ENCODE measurements at places on chromosomes 2 and 18.

GRCh38 chr2:30398084-30398873, 48.8 kb upstream of the LCLAT1 start:
- no peak for DNase-seq

DNA sequence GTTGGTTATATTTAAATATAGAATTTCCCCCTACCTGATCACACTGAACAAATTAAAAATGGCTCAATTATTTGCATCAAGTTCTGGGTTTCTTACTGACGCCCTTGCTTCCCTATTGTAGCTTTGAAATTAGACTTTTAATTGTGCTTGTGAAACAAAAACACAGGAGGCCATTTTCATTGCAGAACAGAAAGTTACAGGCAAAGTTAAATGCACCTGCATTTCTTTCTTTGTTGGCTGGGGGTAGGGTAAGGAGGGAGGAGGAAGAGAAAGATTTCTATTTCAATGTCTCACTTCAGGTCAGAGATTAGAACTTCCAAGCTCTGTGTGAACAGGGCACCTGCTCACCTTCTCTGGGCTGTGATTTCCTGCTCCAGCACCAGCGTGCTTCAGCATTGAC, 199.6 kb downstream of the BCL11A start:
- DNase-seq: no peak

GRCh38 chr18:13611142-13611600, 115.2 kb downstream of the FAM210A start:
- DNase-seq: no peak

- no peak for DNase-seq
Measured at GRCh38 chr2:232911712-232912277, 41.7 kb downstream of the SNORC start.

GRCh38 chr2:61911510-61911909, 6.0 kb downstream of the COMMD1 start:
- DNase-seq: no peak

DNA sequence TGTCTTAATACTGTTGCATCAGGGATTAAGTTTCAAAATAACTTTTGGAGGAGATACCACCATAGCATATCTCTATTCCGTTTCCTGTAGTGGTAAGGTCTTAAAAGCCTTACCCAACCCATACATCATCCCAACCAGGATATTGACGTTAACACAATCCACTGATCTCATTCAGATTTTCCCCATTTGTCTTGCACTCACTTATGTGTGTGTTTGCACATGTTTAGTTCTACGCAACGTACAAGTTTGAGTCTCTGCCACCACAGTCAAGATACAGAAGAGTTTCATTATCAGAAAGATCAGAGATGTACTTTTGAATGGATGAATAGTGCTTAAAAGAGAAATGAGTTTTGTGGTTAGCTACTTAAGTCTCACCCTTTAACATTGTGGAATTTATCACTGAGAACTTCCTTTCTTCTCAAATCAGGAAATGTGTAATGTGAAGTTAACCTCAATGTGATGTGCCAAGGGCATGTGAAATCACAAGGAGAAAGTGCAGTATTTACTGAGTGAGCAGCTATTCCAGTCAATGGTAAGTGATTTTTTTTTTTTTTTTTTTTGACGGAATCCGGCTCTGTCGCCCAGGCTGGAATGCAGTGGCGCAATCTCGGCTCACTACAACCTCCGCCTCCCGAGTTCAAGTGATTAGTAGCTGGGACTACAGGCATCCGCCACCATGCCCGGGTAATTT, 69.2 kb upstream of the EPHA4 start:
- no peak for DNase-seq

DNA sequence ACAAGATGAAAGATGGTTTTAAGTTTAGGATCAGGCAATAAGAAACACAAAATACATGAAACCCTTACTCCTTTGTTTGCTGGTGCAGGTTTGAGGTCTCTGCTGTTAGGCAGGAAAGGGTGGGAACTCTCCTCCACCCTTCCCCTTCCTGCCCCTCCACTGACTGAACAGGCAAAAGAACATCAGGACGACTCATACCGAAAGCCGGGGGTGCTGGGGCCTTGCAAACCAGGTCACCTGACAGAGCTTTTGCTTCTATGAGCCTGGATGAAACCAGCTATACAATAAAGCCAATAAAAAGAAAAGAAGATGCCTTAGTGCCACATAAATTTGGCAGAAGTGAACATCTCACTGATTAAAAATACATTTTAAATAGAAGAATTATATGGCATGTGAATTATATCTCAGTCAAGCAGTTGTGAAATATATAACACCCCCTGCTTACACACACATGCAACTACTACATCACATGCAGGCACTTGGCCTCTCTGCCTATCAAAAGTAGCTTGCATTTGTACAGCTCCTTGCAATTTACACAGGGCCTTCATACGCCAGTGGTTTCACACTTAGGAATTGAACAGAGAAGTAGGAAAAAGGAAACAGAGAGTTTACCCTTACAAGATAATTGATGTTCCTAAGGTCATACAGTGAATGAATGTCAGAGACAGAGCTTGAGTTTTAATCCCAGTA, 215.1 kb upstream of the TRIB2 start:
- DNase-seq: peak; percentile 56

- no peak for DNase-seq
Measured at GRCh38 chr2:74735564-74735963, 81.5 kb downstream of the SEMA4F start.

DNA sequence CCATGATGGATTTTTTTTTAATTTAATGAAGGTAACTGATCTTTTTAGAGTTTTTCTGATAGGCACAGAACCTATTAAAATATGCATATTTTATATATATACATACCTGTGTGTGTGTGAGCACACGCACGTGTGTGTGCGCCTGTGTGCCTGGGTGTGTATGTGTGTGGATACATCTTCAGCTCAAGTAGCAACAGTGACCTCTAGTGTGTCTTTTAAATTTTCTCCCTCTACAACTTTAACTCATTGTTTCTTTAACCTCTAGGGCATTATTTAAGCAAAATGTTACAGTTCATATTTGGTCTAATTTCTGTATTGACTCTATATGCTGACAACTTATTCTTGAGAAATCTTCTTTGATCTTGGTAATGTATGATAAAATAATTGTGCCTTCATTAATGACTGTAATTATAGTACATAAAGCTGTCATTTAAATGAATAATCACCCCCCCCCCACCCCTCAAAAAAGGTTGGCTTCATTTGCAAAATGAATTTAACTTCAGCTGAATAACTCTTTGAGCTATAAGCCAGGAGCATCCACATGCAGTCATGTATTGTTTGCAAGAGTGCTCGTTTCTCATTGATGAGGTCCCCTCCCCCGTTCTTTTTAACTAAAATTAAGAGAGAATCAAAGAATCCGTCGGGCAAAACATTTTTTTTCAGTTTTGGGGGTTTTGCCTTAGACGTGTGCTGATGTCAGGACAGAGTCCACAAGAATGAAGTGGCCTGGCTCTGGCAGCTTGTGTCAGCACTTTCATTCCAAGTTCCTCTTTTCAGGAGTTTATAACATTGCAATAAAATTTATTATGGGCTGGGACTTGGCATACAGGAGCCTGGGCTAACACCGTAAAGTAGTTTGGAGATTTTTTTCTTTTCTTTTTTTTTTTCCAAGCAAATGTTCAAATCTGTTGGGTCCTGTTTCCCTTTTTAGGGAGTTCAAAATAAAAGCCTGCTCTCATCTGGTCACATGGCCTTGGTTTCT, 80.0 kb downstream of the ETAA1 start:
- DNase-seq: no peak

GRCh38 chr2:153476491-153476815, 2.1 kb downstream of the RPRM start:
- no peak for DNase-seq

DNA sequence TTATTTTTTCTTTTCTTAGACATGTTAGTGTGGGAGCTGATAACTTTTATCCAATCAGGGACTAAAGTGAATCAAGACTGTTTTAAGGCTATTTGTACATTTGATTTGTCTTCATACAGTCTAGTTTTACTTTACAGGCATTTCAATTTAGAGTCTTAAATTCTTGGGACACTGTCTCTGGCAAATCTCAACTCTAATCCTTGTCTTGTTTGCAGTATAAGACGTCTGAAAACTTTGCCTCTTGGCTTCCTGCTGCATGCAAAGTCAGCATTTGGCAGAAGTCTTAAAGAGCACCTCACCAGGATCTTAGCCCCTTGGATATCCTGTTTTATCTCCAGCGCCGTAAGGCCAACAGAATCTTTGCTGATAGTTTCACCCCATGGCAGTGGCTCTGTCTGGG, 30.3 kb downstream of the SPOPL start:
- DNase-seq: no peak

GRCh38 chr2:167946441-167946841, 301.0 kb downstream of the STK39 start:
- DNase-seq: no peak

- DNase-seq: no peak
Measured at GRCh38 chr2:113278073-113278741, 514 bp downstream of the PAX8 start.

GRCh38 chr18:23584019-23584983, 2.0 kb downstream of the NPC1 start:
- no peak for DNase-seq

- no peak for DNase-seq
Measured at GRCh38 chr18:10032331-10033015, 118.7 kb downstream of the VAPA start.

DNA sequence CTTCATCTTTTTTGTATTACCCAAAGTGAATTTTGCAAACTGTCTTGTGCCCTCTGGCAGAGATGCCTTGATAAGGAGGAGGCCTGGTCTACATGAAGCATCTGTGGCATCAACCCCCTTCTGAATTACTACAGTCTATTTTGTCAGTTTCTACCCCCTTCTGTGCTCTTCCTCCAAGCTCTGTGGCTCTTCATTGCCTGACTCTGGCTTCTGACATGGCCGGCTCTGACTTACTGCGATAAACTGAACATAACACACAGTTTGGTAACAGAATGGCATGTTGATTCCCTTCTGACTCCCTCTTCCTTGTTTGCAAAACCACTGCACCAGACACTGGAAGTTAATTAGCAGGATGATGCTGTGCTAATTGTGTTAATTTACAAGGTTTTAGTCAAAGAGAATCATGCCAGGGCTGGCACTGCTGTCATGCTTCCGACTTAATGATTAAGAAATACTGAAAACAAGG, 122.5 kb downstream of the FIGN start:
- DNase-seq: no peak

- DNase-seq: no peak
Measured at GRCh38 chr2:64404002-64404731, 49.8 kb upstream of the LGALSL start.

DNA sequence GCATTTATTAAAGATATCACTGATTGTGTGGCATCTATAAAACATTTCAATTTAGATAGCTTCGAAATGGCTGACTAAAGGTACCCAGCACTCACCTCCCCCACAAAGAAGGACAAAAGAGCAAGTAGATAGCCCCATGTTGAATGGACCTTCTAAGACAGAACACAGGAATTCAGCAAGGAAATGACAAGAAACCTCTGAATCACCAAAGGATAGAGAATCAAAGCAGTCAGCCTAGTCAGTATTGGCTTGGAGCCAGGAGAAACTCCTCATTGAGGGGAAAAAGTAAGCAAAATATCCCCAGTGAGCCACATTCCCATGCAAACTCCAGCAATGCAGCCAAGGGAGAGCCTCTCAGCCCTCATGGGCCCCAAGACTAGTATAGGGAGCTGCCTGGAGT, 113.7 kb downstream of the BARD1 start:
- DNase-seq: no peak

DNA sequence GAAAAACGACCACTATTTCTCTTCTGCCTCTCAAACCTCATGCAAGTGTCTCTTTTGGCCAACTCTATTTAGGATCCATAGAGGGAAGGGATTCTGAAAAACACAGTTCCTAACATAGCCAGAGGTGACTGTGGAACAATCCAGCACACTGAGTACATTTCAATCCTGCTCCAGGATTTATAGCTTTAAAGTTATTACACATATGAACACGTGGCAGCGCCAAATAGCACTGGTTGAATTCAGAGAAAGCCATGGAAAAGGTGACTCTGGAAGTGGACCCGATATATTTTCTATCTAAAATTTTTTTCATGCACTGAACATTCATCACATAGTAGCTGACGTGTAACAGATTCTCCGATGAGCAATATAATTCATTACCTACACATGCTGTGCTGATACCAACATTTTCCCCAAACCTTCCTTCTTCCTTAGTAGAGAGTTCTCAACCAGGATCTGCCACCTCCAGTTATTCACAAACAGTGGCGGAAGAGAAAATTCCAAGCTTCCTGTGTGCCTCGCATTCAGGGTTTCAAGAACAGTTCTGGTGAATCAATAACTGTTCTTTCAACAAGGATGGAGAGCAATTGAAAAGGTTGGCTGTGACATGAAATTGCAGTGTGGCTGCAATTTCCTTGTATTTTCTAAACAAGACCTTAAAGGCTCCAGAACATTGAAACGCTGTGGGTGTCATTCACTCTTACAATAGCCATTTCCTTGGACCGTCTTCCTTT, 25.7 kb upstream of the TTR start:
- DNase-seq: no peak

DNA sequence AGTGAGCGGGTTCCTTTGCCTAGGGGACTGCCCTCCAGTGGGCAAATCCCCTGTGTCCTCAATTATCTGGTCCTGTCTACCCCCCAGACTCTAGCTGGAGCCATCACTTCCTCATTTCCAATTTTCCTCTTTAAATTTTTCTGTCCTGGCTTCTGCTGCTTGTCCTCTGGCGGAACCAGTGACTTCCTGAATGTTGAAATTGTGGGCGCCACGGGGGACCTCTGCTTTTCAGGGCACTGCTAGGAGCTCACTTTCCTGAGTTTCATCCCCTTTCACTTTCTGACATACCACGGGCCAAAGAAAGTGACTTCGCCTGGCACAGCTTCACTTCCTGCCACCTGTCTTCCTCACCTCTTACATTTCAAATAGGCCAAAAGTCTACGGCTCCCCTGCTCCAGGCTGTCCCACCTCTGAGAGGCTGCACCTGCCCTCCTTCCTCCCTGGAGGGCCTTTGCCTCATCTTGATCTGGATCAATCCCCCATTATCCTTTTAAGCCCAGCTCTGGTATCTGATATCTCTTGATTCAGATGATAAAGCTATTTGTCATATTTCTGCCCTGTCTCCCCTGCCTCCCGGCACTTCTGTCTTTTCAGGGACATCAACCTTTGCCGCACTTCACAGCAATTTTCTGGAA, 1.4 kb upstream of the MARCO start:
- no peak for DNase-seq

DNA sequence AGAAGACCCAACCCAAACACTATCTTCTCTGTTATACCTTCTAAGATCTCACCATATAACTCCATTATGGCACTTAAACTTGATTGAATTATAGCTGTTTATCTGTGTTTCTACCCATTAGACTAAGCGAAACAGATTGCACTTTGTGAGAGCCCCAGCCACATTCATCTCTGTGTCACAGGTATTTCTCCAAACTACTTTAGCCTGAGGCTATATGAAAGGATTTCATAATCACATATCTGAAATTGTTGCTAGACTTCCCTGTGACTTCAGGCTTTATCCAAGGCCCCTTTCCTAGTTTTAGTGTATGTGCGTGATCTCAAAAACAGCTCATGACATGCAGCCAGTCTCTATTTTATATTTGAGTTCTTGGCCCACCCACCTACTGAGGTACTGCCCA, 745.0 kb upstream of the ACVR2A start:
- no peak for DNase-seq

GRCh38 chr18:65235966-65236624, 514.7 kb upstream of the CDH7 start:
- DNase-seq: no peak

- DNase-seq: no peak
Measured at GRCh38 chr2:33011941-33012340, 65.2 kb downstream of the LTBP1 start.

- no peak for DNase-seq
Measured at GRCh38 chr2:108236676-108237335, 3.0 kb upstream of the SULT1C3 start.
